ENCODE measurements at places on chromosomes 11 and 22.

GRCh38 chr11:41988951-41989572 is 529.6 kb upstream of the LRRC4C start:
- no peak for DNase-seq

DNA sequence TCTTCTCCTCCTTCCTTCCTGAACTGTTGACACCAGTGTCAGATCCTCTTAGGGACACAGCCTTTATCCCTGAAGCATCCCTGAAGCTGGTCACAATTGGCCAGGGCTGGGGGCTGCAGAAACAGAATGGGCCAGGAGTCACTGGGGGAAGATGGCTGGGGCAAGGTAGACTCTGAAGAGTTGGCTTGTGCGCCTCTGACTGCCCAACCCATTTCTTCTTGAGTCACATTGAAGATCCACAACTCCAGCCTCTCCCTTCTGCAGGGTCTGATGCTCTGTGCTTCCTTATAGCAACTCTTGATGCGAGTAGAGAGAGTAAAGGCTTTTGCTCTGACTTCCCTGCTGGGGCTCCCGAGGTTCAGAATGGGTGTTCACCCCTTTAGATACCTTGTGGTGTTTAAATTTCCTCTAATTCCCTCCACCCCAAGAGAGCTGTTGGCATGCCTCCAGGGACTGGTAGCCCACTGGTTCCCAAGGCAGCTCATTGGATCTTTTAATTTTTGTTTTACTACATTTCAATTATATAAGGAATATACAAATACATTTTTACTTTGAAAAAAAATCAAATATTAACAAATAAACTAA is 13.4 kb downstream of the PRDM11 start:
- no peak for DNase-seq

- peak; percentile 28 for DNase-seq
Measured at GRCh38 chr22:32754413-32755041, 47.0 kb upstream of the TIMP3 start.

DNA sequence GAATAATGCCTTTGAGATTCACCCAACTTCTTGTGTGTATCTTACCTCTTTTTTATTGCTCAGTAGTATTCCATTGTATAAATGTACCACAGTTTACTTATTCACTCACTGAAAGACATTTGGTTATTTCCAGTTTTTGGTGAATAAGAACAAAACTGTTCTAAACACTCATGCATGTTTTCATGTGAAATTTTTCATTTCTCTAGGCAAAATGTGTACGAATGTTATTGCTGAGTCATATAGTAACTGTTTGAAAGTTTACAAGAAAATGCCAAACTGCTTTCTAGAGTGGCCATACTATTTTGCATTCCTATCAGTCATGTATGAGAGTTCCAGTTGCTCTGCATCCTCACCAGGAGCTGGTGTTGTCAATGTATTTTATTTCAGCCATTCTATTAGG is 8.8 kb upstream of the EMSY start:
- no peak for DNase-seq

DNA sequence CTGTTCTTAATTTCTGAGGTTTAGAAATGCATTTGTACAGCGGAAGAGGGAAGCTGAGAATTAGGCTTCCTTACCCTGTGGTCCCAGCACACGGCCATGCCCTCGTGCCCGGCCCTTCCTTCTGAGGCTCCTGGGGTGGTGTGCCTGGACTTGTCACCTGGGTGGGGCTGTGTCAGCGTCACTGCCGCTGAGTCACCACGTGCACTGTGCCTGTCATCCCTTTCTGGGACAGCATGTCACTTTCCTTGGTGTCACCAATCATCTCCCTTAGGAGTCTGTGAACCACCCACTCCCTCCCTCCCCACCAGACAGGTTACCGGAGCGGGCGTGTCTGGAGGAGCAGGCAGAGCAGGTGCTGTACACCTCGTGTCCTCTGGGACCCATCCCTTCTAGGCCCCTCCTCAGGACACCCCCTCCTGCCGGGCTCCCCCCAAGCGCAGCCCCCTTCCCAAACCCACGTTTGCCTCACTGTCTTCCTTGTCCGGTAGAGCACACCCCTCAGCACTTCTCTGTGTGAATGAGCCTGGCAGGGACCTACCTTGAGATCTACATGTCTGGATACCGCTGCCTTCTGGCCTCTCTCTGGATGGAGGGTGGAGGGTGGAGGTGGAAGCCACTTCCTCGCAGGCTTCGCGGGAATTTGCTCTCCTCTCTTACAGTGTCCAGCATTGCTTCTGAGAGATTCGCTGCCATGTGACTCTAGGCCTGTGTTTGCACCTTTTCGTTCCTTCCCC is 367.6 kb downstream of the TBC1D22A start:
- peak; percentile 85 for DNase-seq

DNA sequence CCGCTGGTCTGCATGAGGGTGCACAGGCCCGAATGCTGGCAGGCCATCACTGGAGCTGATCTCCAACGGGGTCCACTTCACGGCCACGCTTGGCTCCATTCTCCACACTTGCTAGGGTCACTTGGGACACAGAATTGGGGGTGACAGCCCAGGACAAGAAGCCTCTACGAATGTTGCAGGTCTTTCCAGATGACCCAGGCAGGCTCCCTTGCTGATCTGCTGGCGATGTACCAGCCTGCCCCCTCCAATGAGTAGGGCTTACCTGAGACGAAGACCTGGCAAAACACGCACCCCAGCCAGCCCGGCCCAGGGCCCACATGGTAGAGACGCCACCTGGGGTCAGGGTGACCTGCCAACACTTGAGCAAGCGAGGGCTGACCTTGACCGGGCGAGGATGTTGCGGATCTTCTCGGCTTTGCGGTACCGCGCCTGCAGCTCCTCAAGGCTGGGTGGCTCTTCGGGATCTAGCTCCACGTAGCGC is 44.9 kb downstream of the C11orf58 start:
- DNase-seq: no peak

DNA sequence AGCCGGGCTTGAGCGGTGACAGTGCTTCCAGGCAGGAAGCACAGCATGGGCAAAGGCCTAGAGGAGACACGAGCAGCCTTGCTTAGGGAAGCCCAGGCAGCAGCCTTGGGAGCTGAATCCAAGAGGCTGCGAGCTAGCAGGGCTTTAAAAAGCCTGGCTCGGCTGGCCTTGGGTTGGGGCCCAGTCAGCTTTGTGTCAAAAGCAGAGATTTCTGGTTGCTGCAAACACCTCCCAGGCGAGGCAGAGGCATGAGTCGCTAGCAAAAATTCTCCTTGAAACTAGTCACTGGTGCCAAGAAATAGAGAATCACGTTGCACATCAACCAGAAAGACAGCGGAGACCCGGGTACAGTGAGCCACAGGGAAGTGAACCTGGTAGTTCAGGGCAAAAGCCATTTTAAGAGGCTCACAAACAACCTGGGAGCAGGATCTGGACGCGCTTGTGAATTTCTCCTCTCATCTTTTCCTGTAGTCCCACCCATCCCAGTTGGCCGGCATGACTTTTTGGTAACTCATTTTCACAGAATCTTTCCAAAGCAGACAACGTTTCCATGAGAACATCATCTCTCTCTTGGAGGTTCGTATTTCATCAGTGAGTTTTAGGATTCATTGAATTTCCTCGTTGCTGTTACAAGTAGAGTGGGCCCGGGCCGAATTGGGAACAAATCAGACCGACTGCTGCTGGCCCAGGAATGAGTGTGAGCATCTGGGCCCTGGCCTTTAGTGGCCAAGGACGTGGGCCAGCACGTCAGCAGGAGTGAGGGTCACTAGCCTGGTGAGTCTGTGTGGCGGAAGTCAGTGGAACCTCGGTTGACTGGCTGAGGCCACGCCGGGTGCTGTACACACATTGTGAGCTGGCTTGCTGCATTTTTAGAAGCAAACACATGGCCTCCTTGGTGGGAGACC is 16.4 kb upstream of the FGF4 start:
- no peak for DNase-seq

DNA sequence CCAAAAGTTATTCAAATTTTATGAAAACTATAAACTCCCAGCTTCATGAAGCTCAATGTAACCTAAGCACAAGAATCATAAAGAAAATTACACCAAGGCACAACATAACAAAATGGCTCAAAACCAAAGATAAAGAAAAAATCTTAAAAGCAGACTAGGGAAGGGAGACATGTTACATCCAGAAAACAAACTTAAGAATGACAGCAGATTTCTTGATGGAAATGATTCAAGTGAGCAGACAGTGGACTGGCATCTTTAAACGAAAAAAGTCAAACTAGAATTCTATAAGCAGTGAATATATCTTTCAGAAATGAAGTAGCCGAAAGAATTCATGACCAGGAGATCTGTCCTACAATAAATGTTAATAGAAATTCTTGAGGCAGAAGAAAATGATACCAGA is 75.6 kb downstream of the SHANK2 start:
- DNase-seq: peak; percentile 17

- no peak for DNase-seq
Measured at GRCh38 chr11:27353593-27354358, 9.2 kb downstream of the CCDC34 start.

DNA sequence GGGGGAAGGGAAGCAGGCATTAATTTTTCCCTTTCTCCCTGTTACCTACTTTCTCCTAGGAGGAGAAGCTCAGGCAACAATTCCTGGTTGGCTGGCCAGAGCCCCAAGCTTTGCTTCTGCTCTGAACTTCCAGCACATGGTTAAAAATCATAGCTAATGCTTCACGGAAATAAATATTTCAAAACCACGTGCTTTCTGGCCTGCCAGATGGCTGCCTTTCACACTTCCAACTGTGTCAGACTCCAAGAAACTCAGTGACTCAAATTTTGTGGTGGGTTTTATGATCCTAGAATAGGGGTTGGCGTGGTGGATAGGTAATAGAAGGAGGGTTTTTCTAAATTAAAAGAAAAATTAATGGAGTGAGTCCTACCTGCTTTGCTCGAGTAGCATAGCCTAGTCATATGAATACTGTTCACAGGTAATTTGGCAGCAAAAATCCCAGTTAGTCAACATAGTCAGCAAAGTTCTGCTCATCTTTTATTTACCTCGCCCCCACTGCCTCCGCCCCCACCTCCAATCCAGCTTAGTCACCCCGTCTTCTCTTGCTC is 58.6 kb downstream of the SC5D start:
- DNase-seq: no peak

Data from SW480 (cell line).